ENCODE measurements at places on chromosomes 4 and X.
A peak's percentile ranks its signal among the peaks of the same experiment; 100 is the strongest.

DNA sequence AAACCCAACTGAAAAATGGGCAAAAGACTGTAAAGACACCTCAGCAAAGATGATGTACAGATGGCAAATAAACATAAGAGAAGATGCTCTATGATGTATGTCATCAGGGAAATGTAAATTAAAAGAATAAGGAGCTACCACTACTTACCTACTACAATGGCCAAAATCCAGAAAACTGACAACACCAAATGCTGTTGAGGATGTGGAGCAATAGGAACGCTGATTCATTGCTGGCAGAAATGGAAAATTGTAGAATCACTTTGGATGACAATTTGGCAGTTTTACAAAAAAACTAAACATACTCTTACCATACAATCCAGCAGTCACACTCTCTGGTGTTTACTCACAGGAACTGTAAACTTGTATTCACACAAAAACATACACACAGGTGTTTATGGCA lies 222.3 kb upstream of the LDB2 start:
- DNase-seq: no peak

- DNase-seq: no peak
These were observed 203.3 kb downstream of the NWD2 start for GRCh38 chr4:37447886-37448285.

DNA sequence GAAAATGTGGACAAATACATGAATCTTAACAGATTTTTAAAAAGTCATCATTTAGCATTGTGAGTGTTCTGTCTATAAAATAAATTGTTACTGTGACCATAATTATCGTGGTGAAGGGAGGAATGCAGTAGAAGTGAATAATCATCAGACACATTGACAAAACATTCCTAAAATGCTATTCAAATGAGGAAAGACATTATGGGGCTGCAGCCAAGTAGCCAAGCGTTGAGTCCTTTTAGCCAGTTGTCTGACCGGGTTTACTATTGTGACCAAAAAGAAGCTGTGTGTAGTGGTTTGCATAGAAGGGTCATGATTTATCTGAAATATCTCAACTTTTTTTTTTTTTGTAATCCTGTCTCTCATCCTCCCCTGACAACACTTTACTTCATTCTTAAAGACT lies 19.5 kb downstream of the WWC2 start:
- no peak for DNase-seq

DNA sequence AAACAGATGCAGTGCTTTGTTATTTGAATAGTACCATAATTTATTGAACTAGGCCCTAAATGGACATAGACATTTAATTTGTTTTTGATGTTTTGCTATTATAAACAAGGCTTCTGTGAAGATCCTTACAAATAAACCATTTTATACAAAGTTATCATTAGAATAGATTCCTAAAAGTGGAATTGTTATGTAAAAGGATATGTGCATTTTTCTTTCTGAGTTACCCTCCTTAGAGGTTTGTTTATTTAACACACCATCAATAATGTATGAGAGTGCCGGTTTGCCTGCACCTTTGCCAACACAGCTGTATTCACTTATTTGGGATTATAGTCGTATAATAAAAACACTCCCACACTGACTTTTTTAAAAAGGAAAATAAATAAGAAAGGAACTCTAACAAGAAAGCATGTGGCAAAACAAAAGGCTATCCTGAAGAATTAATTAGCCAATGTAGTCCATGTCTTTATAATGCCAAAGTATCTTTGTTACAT lies 84.8 kb downstream of the PAK3 start:
- no peak for DNase-seq

- DNase-seq: no peak
These were observed 24.5 kb upstream of the CPLX1 start for GRCh38 chr4:850323-850945.

- no peak for DNase-seq
These were observed 147.0 kb downstream of the PDLIM5 start for GRCh38 chr4:94598758-94599157.

- no peak for DNase-seq
These were observed 314.9 kb upstream of the TRAM1L1 start for GRCh38 chr4:117400039-117400835.

DNA sequence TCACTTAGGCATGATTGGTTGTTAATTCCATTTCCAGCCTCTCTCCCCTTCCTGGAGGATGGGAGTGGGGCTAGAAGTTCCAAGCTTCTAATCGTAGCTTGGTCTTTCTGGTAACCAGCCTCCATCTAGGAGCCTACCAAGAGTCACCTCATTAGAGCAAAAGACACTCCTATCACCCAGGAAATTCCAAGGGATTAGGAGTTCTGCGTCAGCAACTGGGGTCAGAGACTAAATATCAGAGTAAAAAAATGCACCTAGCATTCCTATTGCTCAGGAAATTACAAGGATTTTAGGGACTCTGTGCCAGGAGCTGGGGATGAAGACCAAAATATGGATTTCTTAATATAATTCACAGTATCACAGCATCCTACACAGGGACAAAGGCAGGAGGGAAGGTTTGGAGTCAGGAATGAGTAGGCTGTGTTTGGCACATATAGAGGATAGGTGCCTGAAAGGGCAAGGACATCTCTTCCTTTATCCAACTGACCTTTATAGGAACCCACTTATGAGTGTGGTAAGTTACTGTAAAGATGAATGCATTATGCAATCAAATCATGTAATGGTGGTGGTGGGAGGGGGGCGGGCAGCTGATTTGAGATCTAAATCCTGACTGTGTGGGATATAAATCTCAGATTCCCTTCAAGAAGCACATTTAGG lies 30.5 kb upstream of the LIMCH1 start:
- DNase-seq: no peak

- no peak for DNase-seq
These were observed 35.4 kb upstream of the PRKG2 start for GRCh38 chr4:81250430-81250829.

DNA sequence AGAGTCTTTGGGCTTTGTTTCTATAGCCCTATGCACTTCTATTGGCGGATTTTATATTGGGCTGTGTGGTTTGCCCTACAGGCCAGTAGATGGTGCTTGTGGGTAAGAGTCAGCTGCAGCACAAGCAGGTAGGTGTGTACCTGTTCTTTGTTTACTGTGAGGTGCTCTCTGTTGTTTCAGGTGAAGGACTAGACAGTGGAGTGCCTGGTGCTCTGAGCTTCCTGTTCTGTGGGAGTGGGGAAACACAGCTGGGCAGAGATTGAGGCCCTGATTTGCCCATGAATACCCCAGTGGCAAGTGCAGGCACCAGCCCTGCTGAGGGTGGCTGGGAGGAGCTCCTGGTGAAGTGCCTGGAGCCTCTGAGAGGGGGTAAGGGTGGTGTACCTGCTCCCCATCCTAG lies 26.3 kb upstream of the UCP1 start:
- DNase-seq: no peak

- DNase-seq: peak; percentile 81
These were observed at the start of gene REPS2 for GRCh38 chrX:16946361-16946964. Gene REPS2 (plus strand): TSS chrX:16946658. CDS start chrX:16946862, 204 bp downstream.

DNA sequence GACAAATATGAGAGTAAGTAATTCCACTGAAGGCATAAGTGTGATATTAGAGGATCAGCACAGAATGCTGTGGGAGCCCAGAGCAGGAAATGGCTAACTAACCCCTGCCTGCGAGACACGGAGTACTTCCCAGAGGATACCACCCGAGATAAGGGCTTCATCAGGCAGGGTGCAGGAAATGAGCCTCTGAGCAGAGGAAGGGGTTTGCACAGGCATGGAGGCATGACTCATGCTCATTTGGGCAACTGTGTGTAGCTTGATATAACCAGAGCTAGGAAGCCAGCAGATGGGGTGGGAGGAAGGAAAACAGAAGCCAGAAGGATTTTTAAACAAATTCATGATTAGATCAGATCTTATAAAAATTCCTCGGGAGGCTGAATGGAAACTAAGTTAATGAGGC lies 70.0 kb upstream of the TSPAN5 start:
- DNase-seq: no peak

- no peak for DNase-seq
These were observed 66.8 kb upstream of the PLS3 start for GRCh38 chrX:115494161-115494560.

DNA sequence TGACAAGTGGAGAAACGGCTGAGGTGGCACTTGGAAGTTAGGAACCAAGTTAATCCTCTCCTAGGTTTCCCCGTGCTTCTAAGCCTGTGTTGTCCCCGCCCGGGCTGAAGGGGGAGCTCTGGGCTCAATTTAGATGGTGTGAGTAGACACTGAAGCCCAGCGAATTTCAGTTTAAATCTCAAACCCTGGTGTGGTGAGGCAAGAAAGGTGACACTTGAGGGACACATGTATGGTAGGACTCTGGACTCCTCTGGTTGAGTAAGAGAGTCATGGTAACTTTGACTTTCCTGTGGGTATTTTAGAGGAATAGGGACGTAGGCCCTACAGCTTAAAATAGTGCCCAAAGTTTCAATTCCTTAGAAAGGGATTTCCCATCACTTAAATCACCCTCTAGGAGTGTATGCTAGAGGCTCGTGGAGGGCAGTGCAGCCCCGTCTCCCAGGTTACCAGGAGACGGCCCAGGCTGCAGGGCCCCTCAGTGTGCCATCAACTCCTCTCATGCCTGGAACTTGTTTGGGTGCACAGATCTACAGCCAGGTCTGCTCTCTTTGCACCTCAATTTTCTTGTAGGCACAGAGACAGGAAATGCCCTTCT lies 24.0 kb downstream of the HAND2 start:
- peak; percentile 42 for DNase-seq

DNA sequence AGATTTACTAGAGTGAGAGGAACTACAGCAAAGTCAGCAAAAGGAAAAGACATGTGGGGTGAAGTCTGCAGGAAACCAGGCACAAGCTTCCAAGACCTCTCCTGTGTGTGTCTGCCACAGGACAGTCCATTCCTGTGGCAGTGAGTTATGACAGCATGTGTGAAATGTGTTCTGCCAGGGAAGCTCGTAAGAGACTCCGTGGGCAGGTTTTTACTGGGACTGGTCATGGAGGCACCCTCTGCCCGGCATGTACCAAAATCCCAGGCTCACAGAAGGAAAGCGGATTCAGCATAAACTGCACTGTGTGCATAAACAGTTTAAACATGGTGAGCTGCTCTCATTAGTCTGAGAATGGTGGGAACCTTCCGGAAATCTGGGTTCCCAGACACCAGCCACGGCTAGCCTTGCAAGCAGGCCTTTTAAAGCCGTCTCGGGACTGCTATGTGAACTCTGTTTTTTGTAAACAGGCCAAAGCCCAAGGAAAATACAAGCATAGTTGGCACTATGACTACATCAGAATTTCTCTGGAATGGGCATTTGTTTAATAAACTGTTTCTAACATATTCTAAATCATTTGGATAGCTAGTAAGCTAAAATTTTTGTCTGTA lies 288.5 kb downstream of the TENM3 start:
- no peak for DNase-seq

GRCh38 chrX:108090491-108091263 lies 665 bp downstream of the PSMD10 start:
- DNase-seq: no peak

- no peak for DNase-seq
These were observed 155.5 kb downstream of the EMCN start for GRCh38 chr4:100362366-100362765.

- no peak for DNase-seq
These were observed 116.2 kb upstream of the KIT start for GRCh38 chr4:54541426-54542118.

Data from CD4-positive, alpha-beta T cell treated with Interleukin-12 subunit alpha and Interleukin-12 subunit beta, for 1 hour (primary cell).